Dermis microvascular lymphatic vessel endothelial cell (primary cell): ENCODE measurements at places on chromosomes 3 and 15. TPM values are rescaled to one million over a fixed set of nuclear protein-coding genes. Genes with fewer than 3 reads are reported as not detected.

Gene TMC3
- not detected in 2 replicates for total RNA-seq

Gene IMPG2
- total RNA-seq = 0.26 and 0.76 TPM in 2 replicates

Gene VIPR1
- 0.38 TPM in 1 of 2 replicates, not detected in the other for total RNA-seq

Gene PPM1L
- total RNA-seq = 0.51 TPM in 2 replicates

Gene RGMA
- total RNA-seq = under 0.01 TPM in 2 replicates
